ENCODE measurements at places on chromosomes 5 and 9.
A peak's percentile ranks its signal among the peaks of the same experiment; 100 is the strongest.

DNA sequence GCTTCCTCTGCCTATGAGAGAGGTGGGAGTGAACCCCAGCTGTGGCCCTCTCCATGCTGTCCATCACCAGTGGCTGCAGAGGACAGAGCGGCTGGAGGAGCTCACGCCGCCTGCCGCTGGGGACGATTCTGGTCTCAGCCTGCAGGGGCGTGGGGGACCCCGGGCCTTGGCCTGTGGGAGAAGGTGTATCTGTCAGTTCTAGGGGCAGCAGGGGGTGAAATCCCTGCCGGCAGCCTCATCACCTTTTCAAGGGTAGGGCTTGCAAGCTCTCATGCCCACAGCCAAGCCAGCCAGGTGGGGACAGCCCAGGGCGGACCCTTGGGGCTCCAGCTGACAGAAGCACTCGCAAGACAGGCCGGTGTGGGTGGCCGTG, 80.2 kb downstream of the TSPAN17 start:
- no peak for DNase-seq

DNA sequence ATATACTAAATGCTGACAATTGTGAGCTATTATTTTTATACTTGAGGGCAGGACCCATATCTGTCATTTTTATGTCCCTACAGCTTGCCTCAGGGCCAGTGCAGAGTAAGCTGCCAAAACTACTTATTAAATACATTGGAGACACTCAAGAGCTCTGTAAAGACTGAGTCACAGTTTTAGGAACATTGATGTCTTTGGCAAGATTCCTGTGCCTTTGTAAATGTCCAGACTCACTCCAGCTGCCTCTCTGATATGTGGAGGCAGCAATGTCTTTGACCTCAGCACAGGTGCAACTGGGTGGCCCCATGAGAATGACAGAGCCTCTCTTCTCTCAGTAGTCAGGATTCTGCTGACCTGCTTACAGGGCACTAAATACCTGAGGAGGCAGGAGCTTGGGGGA, 363.2 kb downstream of the OSTF1 start:
- no peak for DNase-seq

- peak; percentile 69 for DNase-seq
Observed at GRCh38 chr5:35919191-35919590, 19.2 kb downstream of the CAPSL start.

GRCh38 chr9:80492221-80492620, 920.5 kb downstream of the TLE4 start:
- no peak for DNase-seq

GRCh38 chr5:76718381-76718832, 2.5 kb downstream of the F2R start:
- DNase-seq, result no peak

DNA sequence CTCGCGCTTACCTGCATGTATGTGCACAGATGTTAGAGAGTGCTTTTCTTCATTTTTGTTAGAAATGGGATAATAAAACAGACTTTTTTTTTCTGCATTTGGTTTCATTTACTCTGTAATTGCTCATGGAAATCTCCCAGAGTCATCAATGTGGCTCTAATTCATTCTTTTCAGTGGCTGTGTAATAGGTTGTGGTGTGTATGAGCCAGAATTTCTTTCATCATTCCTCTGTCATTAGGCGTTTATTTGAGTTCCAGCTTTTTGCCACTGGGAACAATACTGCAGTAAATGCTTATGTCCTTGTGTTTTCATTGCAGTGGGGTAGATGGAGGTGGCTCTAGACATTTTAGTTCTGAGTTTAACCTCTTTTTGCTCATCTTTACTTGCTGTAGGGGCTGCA, 118.9 kb downstream of the NXNL2 start:
- no peak for DNase-seq

GRCh38 chr9:75181750-75182149, 93.4 kb downstream of the OSTF1 start:
- no peak for DNase-seq

DNA sequence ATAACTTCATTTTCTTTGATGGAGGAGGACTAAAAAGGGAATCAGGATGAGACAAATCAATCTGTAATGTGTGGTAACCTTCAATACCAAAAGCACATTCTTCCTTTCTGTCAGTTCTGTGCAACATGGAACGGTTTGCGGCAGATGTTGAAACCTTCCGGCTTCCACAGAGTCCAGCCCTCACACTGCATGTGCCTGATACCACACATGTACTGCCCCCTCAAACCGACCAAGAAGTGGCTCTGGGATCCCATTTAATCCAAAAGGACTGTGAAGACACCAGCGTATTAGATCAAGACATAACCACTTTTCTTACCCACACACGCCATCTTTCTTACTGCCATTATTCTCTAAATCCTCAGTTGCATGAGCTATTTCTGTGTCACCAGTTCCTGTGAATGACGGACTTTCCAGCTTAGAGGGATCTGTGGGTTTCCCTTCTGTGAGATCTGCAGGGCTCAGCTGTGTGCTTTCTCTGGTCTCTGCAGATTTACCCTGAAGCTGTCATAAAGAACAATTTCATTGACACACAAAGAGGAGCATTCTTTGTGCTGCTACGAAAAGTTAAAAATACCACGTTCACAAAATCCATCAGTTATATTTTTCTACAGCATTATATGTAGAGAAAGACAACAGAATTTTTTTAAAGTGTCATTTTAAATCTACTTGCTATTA, 25.8 kb downstream of the NSUN2 start:
- DNase-seq, result no peak

GRCh38 chr5:65695162-65695755, 26.6 kb downstream of the SGTB start:
- DNase-seq, result no peak

- no peak for DNase-seq
Observed at GRCh38 chr5:56097055-56097454, 102.3 kb upstream of the IL6ST start.

- DNase-seq, result no peak
Observed at GRCh38 chr5:124724357-124725039, 21.9 kb downstream of the ZNF608 start.

- DNase-seq, result no peak
Observed at GRCh38 chr9:110101531-110102161, 106.3 kb downstream of the C9orf152 start.

All from fibroblast of the conjunctiva (primary cell).